KG1 (cell line): ENCODE measurements at places on chromosomes 4 and X.

DNA sequence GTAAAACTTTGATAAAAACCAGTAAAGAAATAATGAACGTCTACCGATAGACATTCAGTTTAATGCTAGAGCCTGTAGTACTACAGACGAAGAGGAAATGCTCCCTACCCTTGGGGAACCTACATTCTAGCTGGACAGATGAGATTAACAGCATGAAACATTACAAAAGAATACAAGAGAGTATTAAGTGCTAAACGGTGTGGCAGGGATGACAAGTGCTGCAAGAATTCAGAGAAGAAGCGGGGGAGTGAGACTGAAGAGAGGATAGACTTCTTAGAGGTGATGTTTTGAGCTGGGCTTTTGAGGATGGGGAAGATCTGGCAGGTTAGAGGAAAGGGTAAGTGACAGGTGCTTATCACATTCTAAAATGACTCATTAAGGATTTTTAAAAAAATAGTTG lies 52.6 kb upstream of the ESX1 start:
- DNase-seq: no peak

DNA sequence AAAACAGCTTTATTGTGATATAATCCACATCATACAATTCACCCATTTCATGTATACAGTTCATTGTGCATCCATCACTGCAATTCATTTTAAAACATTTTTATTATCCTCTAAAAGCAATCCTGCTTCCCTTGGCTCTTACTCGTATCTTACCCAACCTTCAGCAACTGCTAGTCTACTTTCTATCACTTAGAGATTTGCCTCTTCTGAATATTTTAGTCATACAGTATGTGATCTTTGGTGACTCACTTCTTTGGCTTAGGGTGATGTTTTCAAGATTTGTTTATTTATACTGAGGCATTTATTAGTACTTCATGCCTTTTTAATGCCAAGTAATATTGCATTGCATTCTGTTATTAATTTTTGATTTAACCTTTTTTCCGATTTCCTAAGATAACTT lies 15.0 kb upstream of the MSMO1 start:
- DNase-seq: no peak

DNA sequence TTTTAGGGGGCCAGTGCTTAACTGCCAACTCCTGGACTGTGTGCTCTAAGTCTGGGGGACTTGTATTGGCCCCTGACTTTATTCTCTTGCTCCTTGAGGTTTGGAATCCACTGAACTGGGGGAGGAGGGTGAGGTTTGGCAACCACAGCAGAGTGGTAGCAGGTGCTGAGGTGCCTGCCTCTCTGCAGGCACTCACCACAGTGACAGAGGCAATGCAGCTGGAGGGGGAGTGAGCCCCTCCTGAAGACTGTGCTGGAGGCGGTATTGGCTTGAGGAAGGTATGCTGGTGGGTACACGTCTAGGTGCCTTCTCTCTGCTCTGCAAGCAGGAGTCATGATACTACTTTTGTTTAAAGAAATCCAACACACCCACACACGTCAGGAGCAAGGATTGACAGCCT lies 24.6 kb downstream of the CFAP299 start:
- DNase-seq: no peak

GRCh38 chrX:153495903-153496589 lies 1.3 kb downstream of the BGN start:
- DNase-seq: no peak
